ENCODE measurements at places on chromosomes 5 and 9.

DNA sequence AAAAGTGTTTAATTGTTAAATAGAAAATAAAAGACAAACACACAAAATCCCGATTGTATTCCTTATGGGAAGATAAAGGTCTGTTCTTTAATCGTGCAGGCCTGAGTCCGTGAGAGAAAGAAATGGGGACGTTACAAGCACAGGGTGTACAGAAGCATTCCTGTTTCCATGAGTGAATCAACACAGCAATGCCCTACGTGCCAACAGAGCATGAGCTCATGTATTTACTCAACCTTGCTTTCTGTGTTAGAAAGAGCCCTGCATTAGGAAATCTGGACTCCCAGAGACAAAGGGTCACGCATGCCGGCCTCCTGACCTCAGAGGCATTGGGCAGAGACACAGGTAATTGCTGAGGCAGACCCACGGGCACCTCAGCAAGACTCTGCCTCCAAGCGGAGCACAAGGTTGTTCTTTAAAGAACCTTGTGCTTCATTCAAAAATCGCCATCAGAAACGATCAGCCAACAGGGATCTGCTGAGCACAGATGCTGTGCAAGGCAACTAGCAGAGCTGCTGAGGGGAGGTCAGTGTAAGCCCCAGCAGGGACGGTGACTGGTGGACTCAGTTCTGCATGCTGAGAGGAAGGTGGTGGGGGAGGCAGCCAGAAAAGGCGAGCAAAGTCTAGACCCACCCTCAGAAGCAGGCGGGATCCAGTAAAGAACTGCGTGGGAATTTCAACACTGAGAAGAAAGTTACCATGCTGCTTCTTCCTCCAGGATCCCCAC is 101.0 kb downstream of the TLE1 start:
- DNase-seq: no peak

GRCh38 chr9:32177396-32177795 is 207.0 kb upstream of the ACO1 start:
- no peak for DNase-seq

- no peak for DNase-seq
These were observed 584.3 kb upstream of the KLF4 start for GRCh38 chr9:108073823-108074222.

DNA sequence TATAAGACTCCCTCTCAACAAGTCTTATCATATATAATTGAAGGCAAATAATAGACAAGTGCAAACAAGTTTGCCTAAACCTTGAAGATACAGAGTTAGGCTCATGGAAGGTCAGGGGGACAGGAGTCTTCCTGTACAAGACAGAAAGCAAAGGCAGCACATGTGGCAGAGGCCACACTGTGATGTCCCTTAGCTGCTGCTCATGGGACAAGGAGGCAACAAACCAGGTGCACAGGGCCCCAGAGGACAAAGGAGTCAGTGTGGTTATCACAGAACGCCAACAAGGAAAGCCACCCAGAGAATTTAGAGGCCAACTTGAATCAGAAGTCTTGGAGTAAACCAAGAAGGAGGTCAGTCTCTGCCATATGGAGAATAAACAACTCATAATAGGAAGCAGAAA is 444.8 kb downstream of the SPOCK1 start:
- no peak for DNase-seq

GRCh38 chr5:150376799-150377771 is 19.6 kb downstream of the TCOF1 start:
- DNase-seq: no peak

DNA sequence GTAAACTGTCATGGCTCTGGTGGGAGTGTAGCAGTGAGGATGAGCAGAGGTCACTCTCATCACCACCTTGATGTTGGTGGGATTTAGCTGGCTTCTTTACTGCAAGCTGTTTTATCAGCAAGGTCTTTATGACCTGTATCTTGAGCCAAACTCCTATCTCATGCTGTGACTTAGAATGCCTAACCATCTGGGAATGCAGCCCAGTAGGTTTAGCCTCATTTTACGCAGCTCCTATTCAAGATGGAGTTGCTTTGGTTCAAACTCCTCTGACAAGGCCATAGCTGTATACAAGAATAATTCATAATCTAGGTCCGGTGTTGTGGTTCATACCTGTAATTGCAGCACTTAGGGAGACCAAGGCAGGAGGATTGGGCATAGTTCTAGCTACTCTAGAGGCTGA is 85.1 kb downstream of the ARRDC3 start:
- no peak for DNase-seq

- DNase-seq: no peak
These were observed 2.9 kb upstream of the OR13C2 start for GRCh38 chr9:104608336-104608735.

- DNase-seq: no peak
These were observed 72.8 kb downstream of the PRRT1B start for GRCh38 chr9:131618071-131618479.

DNA sequence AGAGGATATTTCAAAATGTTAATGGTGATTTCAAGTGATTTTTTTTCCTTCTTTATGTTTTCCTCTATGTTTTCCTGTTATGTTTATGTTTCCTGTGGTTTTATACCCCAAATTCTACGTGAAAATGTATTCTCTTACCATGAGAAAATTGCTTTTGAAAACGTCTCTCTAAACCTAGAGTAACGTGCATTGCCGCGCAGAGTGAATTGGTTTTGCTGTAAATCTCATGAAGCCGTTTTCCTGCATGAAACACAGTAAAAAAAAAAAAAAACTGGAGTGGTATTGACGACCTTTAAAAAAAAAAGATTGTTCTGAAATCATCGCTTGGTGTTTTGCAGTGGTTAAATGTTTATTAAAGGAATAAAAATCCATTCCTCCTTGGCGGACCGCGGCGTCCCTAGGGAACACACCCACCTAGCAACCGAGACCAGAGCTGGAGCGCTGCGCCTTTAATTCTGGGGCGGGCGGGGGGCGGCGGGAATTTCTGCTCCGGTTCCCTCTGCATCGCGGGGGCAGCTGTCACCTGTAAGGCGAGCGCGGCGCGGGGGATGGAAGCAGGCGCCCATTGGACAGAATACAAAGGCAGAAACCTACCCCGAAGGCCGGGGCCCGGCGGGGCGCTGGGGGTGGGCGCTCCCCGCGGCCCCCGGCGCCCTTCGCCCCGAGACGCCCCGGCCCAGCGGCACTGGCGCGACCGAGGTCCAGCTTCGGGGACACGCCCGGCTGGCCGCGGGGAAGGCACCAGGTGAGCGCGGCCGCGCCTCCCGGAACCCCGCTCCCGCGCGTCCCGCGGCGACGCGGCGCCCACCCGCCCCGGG is at the start of gene SOWAHA:
Gene SOWAHA (plus strand): TSS at position 522 of the 818 bp plus-strand sequence. CDS start 320 bp downstream, outside the sequence.
- DNase-seq: no peak

DNA sequence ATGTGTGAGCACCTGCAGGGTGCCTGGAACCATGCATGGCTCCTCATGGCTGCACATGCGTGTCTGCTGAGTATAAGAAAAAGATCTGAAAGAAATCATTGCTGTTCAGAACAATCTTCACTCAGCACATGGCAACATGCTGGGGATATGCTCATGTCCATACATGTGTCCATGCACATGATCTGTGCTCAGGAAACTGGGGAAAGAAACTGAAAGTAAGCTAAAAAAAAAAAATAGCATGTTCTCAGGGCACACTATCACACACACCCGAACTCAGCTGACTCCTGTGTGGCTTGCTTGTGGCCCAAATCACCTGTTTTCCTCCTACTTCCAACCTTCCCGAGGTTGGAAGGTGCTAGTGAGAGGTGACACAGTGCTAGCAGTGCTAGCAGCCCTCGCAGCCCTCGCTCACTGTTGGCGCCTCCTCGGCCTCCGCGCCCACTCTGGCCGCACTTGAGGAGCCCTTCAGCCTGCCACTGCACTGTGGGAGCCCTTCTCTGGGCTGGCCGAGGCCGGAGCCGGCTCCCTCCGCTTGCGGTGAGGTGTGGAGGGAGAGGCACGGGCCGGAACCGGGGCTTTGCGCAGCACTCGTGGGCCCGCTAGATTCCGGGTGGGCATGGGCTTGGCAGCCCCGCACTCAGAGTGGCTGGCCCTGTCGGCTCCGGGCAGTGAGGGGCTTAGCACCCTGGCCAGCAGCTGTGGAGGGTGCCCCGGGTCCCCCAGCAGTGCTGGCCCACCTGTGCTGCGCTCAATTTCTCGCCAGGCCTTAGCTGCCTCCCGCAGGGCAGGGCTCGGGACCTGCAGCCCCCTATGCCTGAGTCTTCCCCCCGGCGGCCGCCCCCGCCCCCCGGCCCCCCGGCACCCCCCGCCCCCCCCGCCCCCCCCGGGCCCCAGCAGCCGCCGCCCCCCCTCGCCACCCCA is 76.0 kb downstream of the GADD45G start:
- no peak for DNase-seq

- DNase-seq: no peak
These were observed 49.4 kb downstream of the NUP214 start for GRCh38 chr9:131174681-131175239.

DNA sequence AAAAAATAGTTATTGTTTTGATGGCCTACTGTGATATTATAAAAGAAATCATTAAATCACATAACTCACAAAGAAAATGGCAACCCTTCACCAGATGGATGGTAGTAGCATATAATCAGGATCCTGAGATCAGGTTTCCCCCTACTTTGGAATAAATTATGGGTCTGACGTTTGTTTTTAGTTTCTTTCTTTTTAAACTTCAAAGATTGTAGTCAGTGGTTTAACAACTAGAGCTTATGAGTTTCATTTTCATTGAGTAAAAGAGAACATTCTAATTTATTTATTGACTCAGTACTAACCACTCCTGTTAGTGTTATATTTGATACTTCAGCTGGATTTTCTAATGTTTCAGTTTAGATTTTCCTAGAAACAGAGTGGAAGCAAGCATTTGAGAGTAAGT is 218.0 kb upstream of the PCSK5 start:
- no peak for DNase-seq

DNA sequence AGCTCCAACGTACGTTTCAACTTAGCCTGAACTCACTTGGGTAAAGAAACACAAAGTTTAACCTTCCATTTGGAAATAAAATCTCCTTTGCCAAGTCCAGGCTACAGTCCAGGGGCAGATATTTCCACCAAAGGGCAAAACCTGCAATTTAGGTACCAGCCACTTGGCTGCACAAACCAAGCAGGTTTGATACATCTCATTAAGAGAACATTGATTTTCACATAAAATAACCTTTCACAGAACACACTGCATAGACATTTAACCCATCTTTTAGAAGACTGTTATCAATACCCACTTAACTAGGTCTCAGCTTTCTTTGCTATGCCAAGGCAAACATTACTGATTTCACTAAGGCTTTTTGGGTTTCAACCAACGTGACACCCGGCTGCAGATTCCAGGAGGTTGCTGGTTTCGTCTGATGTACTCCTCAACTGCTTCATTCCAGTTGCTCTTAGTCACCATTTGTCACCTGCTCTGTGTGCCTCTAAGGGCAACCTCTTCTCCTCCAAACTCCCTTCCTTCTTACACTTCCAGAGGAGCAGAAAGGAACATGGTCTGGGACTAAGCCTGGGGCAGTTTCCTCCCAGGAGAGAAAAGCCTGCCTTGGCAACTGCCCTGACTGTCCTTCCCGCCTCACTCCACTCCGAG is 67.1 kb downstream of the EPB41L4B start:
- no peak for DNase-seq

DNA sequence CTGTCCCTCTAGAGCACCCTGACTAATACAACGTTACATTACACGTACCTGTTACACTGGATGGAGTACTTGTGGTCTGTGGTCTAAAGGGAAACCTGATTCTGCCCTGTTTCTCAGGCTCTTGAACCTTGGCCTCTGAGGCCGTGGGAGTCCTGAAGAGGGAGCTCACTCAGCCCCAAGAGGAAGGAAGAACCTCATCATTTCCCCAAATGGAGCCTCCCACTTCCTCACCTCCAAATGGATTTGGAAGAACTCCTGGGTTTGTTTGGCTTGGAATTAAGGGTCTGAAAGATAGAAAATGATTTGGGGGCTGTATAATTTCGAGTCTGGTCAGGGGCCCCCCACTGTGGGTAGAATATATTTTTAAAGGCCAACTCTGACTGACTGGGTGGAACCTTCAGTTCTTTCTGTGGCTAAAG is 200.2 kb downstream of the SEMA6A start:
- DNase-seq: no peak

- DNase-seq: no peak
These were observed 180.9 kb downstream of the OSTF1 start for GRCh38 chr9:75269197-75269596.

GRCh38 chr5:14739538-14739937 is 75.0 kb downstream of the OTULIN start:
- DNase-seq: no peak

GRCh38 chr9:107698779-107699178 is 209.2 kb upstream of the KLF4 start:
- no peak for DNase-seq

- DNase-seq: no peak
These were observed 120.2 kb upstream of the GRHPR start for GRCh38 chr9:37302277-37302676.

GRCh38 chr5:65307088-65307487 is 174.6 kb downstream of the ADAMTS6 start:
- no peak for DNase-seq

GRCh38 chr9:35563791-35564197 is 41.3 kb upstream of the TESK1 start:
- DNase-seq: no peak

- no peak for DNase-seq
These were observed 111.9 kb downstream of the ROR2 start for GRCh38 chr9:91837981-91838731.

DNA sequence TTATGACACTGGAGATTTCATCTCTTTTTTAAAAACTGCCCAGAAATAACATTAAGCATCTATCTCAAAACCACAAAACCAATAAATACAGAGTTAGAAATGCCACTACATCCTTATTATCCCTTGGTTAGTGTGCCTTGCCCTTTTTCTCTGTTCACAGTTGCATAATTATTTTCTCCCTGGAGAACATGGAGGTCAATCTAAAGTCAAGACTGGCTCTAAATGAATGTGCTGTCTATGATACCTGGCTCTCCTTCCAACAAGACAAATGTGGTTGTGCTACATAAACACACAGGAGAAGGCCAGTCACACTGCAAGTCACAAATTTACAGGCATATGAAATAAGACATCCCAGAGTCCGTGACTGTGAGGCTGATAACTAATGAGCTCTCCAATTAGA is 2.8 kb downstream of the FBN2 start:
- DNase-seq: no peak

DNA sequence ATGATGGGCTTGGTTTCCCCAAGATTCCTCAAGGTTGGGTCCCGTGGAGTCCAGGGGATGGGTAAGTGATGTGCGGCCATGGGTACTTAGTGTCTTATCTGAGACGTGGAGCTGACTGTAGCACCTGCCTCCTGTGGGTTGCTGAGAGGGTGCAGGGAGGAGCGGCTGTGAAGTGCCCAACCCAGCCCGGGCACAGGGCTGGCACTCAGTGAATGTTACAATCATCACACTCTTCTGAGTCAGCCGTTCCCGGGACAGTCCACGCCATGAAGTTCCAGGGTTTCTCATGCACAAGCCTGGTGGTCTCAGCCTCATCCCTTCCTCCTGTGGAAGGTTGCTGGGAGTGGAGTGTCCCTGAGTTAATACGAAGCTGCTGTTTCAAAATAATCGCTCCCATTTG is 29.1 kb downstream of the NTNG2 start:
- DNase-seq: no peak

- no peak for DNase-seq
These were observed 8.7 kb downstream of the SERINC5 start for GRCh38 chr5:80246995-80247729.

GRCh38 chr5:122342256-122342655 is 30.2 kb downstream of the SNCAIP start:
- DNase-seq: no peak

- DNase-seq: no peak
These were observed 138.9 kb downstream of the C9orf50 start for GRCh38 chr9:129481810-129482511.

- DNase-seq: no peak
These were observed 83.9 kb upstream of the GRAMD2B start for GRCh38 chr5:126339215-126339805.
